Naive thymus-derived CD8-positive, alpha-beta T cell (primary cell): ENCODE measurements at places on chromosomes 7 and 10.

GRCh38 chr7:99238558-99239341 is 30.8 kb upstream of the KPNA7 start:
- no peak for DNase-seq

- no peak for DNase-seq
Measured at GRCh38 chr10:113517901-113518260, 35.0 kb upstream of the HABP2 start.

GRCh38 chr7:69687739-69688433 is 89.6 kb downstream of the AUTS2 start:
- no peak for DNase-seq

DNA sequence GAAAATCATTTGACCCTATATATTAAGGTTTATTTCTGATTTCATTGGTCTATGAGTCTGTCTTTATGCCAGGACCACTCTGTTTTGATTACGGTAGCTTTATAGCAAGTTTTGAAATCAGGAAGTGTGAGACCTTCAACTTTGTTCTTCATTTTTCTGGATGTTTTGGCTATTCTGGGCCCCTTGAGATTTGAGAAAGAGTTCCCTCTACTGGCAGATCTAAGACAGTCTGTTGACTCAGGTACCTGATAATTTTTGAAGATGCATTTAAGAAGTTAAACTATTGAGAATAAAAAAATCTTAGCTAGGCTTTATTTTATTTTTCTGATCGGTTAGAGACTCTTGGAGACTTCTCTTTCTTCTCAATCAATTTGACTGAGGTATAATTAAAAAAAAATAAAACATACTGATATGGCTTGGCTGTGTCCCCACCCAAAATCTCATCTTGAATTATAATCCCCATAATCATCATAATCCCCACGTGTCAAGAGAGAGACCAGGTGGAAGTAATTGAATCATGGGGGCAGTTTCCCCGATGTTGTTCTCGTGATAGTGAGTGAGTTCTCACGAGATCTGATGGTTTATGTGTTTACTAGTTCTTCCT is 209.2 kb downstream of the SNX10 start:
- no peak for DNase-seq

DNA sequence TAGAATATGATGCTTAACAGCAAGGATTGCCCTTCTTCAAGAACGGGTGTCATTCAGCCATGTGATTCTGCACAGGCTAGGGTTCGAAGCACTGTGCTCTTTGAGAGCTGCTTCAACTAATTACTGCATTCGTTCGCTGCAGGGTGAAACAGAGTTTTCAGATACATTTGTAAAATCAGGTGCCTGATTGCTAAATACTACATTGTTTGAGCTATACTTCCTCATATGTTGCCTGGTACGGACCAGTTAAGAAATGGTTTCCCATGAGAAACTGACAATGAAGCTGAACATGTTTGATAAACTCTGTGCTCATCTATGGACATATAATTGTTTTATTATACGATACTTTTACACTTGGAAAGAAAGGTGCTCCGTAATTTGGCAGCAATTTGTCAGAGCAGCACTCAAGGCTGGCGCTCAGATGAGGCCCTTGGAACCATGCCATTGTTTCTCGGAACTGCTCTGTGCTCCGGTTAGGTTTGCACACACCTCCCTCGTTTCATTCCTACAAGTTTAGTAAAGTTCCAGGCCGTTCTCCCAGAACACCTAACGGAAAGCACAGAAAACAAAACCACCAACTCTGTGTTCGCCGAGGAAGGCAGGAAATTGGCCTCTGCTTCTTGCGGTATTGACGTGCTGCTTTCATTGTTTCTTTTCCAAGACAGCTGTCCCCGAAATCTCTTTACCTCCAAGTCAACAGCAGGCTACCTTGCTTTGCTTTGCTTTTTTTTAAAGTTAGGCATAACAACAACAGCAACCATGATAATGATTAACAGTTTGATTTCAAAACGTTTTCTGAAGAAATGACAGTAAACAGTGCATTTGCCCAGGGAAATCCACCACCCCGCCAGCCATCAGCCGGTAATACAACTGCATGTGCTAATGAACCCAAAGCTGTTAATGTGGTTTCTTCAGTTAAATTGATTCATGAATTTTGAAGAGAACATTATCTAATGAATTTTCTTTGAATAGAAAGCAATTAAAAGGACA is 206.9 kb downstream of the EBF3 start:
- DNase-seq, result no peak

GRCh38 chr10:26682931-26683330 is 14.6 kb upstream of the PDSS1 start:
- peak; percentile 12 for DNase-seq

GRCh38 chr10:7819121-7819460 is 786 bp downstream of the TAF3 start:
- DNase-seq, result no peak

DNA sequence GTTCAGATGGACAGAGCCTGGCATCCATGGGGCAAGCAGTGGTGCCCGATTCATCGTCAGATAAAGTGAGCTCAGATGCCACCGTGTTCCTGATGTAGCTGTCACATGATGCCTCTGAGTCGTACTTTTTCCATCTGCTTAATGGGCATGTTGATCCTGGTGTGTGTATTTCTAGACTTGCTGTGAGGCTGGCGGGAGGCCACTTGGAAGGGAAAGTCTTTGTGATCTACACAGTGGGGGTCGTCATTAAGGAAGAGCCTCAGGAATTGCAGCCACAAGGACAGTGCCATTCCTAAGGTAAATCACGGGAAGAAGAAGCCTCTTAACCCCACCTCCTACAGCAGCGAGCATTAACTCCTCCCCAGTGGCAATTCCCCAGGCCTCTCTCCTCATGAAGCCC is 63.0 kb downstream of the RGS10 start:
- DNase-seq, result no peak

DNA sequence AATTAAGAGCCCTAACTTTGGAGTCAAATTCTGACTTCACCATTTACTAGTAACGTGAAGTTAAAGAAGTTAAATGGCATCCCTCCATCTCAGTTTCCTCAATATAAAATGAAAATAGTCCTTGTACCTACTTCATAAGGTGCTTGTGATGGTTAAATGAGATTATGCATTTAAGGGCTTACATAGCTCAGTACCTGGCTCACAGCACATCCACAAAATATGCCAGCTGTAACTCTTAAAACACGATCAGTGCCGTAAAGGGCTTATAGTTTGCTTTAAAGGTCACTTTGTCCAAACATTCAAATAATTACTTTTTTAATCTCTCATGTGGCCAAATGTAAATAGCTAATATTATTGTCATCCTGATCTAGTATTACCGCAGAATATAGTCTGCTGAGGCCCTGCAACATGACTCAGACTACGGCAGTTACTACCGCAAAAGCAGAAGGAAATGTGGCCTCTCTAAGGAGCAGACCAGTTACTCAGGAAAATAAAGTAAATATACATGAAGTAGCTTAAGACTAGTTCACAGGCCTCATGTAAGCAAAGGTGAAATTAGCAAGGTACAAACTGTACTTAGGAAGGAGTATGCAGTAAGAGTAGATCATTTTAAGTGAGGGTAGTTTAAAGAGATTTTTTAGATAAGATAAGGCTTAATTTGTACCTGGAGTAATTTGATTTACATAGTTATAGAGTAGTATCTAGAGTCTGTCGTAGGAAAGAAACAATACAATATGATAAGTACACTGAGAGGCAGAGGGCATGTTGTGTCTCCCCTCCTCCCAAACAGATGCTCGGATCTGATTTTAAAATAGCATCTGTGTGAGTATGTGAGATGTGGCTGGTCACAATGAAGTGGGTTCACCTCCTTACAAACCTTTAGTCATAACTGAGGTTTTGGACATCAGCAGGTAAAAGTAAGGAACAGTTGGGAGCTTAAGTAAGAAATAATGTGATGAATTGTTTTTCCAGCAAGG is 13.1 kb downstream of the CASP2 start:
- DNase-seq, result no peak

GRCh38 chr10:126380352-126381076 is 7.8 kb downstream of the ADAM12 start:
- DNase-seq, result no peak

- no peak for DNase-seq
Measured at GRCh38 chr7:120554960-120555571, 282.1 kb downstream of the KCND2 start.

DNA sequence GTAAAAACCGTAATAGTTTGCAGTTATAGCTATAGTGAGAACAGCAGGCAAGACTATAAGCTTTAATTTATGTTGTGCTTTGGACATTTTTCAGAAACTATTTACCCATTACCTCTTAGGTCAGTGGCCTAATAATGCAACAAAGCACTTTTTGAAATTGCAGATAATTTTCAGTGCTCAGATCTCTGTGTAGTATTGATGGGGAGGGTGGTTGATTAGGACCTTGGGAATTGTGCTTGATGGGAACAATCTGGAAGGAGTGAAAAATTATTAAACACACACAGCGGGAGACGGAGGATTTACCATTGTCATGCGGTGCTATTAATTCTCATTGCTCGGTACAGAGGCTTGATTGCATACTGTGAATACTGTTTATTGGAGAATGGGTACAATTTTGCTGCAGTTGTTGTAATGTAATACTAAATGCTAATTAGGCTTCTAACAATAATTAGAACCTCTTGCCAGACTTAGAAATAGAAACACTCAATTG is 304.8 kb downstream of the LRMDA start:
- no peak for DNase-seq

DNA sequence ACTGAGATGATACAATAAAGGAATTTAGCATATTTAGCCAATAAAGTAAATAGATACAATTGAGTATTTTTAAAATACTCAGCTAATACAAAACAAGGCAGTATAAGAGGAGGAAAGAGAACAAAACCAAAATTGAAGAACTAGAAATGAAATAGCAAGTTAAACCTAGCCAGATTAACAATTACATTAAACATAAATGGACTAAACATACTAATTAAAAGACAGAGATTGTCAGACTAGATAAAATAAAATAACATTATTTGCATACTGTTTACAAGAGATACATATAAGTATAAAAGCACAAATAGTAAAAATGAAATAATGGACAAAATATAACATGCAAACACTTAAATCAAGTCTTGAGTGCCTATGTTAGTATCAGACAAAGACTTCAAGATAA is 517.7 kb upstream of the PHF14 start:
- no peak for DNase-seq

GRCh38 chr10:22816298-22816653 is 101.9 kb upstream of the PIP4K2A start:
- no peak for DNase-seq

- DNase-seq, result no peak
Measured at GRCh38 chr7:70005480-70005879, 407.2 kb downstream of the AUTS2 start.

DNA sequence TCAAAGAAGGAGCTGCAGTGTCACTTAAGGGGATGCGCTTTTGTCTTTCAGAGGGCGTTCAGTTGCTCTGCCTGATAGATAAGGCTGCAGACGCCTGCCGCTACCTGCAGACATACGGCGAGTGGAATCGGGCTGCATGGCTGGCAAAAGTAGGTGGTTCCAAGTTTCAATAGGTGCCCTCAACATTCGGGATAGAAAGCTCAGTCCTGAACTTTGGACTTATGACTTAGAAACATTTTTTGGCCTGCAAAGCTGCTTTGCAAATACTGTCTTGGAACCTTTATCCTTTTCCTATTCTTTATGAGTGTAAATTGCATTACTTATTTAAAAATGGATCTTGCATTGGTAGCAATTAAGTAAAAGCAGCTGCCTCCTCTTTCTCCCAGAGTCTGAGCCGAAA is 54.1 kb downstream of the WDR11 start:
- no peak for DNase-seq

- no peak for DNase-seq
Measured at GRCh38 chr7:25720427-25720826, 431.6 kb upstream of the NFE2L3 start.

DNA sequence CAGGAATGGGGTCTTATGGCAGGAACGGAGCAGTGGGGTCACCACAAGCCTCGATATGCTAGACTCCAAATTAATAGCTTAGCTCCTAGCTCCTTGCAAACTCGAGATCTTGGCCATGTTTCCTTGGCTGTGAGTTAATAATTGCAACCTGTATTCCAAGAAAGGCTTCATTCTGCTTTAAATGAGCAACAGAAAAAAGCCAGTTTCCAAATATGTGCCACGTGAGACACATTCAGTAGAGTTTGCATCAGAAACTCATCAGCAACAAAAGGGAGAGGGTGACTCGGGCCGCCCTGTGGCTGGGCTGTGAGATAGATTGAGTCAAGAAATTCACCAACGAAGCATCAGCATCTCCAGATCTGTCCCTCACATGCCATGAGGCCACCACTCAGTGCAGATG is 112.0 kb downstream of the NPTX2 start:
- DNase-seq, result no peak

- no peak for DNase-seq
Measured at GRCh38 chr7:37385787-37386186, 62.9 kb downstream of the ELMO1 start.

DNA sequence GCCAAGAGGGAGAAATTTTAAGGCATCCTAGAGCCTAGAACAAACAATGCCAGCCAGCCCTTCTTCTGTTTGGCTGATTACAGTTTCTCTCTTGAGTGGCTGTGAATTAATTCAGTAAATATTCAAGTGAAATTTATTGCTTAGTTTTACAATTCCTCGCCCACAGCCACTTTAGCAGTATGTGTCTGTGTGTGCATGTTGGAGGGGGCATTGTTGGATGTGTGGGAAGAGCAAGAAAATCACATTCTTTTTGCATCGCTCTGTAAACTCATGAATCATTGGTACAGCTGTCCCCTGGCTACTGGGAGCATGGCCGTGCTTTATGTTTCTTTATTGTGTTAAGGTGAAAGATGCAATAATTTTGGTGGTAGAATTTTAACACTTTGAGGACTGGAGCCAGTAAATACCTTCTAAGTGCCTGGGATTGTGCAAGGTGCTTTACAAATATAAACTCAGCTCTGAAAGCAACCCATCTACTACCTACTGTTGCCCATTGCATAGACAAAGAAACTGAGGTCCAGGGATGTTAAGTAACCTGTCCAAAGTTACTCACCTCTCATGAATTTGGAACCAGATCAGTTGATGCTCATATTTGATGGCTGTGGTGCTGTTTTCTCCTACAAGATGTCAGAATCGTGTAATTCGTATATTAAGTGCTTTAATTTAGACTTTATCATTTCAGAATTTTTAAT is 89.9 kb upstream of the BTBD16 start:
- no peak for DNase-seq

GRCh38 chr10:110615057-110615747 is 28.9 kb upstream of the RBM20 start:
- DNase-seq, result no peak

DNA sequence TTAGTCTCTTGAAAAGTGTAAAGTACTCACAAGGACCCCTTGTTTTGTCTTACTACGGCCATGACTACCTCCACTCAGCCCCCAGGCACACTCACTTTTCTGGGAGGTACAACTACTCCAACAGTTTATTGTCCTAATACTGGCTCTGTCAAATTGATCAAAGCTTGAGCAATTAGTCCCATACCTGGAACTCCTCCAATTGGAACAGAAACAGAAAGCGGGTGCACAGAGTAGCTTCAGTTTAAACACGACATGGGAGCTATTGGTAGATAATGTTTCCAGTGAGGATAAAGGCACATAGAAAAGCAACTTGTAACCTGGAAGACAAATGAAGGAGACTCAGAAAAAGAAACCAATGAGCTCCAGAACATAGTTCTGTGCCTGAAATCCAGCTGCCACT is 7.7 kb upstream of the GPR37 start:
- DNase-seq, result no peak

- DNase-seq, result no peak
Measured at GRCh38 chr7:78179211-78179610, 380.6 kb downstream of the PHTF2 start.
